ENCODE measurements at places on chromosomes 5 and 9. TPM values are rescaled to one million over a fixed set of nuclear protein-coding genes. Genes with fewer than 3 reads are reported as not detected.

OLFM1 gene
- 58.2 TPM for total RNA-seq

TEX48 gene
- total RNA-seq = not detected

SH3TC2 gene
- total RNA-seq = 0.07 TPM

DELE1 gene
- total RNA-seq = 83.1 TPM

PPP6C gene
- 36.7 TPM for total RNA-seq

PRSS3 gene
- total RNA-seq = not detected

OR1J2 gene
- total RNA-seq = not detected

GLIPR2 gene
- 2.7 TPM for total RNA-seq

TMEM232 gene
- total RNA-seq = 0.67 TPM

SHLD3 gene
- total RNA-seq = 2.0 TPM

TOPORS gene
- 27.1 TPM for total RNA-seq

LCP2 gene
- 0.21 TPM for total RNA-seq

FOXD4L3 gene
- not detected for total RNA-seq

F2RL1 gene
- total RNA-seq = 40.7 TPM

CARD6 gene
- total RNA-seq = 0.35 TPM

CEL gene
- total RNA-seq = 0.87 TPM

LRRC19 gene
- total RNA-seq = not detected

C9orf50 gene
- total RNA-seq = not detected

BRD3 gene
- total RNA-seq = 14.7 TPM

SPARC gene
- 419 TPM for total RNA-seq

AMBP gene
- total RNA-seq = 1.7 TPM

CPEB4 gene
- total RNA-seq = 8.3 TPM

RRAGA gene
- total RNA-seq = 28.2 TPM

GADD45G gene
- total RNA-seq = 3.7 TPM

ARHGEF37 gene
- 0.26 TPM for total RNA-seq

EIF4EBP3 gene
- total RNA-seq = 2.2 TPM

ZDHHC11B gene
- 0.07 TPM for total RNA-seq

MED10 gene
- total RNA-seq = 11.6 TPM

PROB1 gene
- 1.7 TPM for total RNA-seq

FSD1L gene
- 2.3 TPM for total RNA-seq

PTAR1 gene
- total RNA-seq = 66.7 TPM

PTGES gene
- 1.2 TPM for total RNA-seq

PCDHB7 gene
- not detected for total RNA-seq

PCDHB15 gene
- not detected for total RNA-seq

PDCD1LG2 gene
- not detected for total RNA-seq

EGFL7 gene
- total RNA-seq = 68.5 TPM
